Brain (organoid and tissue), 16 donors: ENCODE measurements at places on chromosomes 4 and X.

GRCh38 chrX:40106676-40107290, 9.0 kb upstream of the BCOR start:
- DNase-seq: no peak

DNA sequence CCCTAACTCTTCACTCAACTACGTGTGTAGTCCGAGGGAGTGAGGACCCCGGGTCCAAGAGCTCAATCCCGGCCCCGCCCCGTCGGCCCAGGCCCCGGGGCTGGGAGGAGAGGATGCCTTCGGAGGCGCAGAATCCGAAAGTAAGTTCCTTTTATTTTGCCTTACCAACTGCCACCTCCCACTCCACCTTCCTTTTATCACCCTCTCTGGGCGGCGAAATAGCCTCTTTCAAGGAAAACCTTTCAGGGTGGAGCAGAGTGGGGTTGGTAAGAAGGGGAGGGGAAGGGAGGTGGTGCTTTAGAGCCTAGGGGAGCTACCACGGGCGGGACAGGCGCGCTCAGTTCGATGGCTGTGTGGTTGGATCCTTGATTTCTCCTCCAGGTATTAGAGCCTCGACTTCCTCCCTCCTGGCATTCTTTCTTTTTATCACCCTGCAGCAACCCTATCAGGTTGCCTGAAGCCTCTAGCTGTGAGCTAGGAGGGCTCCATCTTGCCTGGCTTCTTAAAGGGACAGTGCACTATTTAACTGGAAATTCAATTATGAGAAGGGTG, 191.2 kb downstream of the RRAGB start:
- peak; percentile 65 for DNase-seq

GRCh38 chrX:46628460-46629371, 55.2 kb downstream of the CHST7 start:
- no peak for DNase-seq

DNA sequence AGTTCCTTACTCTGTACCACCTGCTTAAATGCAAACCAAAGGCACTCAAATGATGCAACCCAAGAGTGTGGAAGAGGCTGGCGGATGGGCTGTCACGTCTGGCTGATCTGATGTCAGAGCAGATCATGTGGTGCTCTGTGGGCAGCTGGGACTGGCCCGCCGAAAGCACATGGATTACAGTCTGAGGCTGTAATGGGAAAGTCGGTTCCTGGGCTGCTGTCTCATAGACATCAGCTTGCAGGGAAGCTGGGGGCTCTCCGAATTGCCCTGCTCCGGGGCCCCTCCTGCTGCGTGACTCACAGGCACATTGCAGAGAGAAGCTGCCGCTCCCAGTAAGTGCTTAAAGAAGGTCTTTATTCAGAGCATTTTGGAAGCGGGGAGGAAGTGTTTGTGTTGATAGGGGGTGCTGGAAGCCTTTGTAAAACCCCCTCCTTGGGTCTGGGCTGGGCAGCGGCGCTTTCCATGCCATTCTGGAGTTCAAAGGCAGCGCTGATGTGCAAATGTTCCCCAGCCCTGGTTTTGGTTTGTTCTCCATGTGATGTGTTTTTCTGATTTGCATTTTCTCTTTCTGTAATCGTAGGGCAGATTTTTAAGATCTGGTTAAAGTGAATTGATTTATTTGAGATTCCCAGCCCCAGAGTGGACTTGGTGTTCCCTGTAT, 181.1 kb downstream of the LARP7 start:
- peak; percentile 92 for DNase-seq

GRCh38 chr4:107317611-107318010, 281.5 kb upstream of the DKK2 start:
- no peak for DNase-seq

- no peak for DNase-seq
Measured at GRCh38 chr4:137640156-137640837, 108.0 kb upstream of the PCDH18 start.

GRCh38 chrX:31658360-31658759, 586.5 kb upstream of the FTHL17 start:
- peak; percentile 58 for DNase-seq

DNA sequence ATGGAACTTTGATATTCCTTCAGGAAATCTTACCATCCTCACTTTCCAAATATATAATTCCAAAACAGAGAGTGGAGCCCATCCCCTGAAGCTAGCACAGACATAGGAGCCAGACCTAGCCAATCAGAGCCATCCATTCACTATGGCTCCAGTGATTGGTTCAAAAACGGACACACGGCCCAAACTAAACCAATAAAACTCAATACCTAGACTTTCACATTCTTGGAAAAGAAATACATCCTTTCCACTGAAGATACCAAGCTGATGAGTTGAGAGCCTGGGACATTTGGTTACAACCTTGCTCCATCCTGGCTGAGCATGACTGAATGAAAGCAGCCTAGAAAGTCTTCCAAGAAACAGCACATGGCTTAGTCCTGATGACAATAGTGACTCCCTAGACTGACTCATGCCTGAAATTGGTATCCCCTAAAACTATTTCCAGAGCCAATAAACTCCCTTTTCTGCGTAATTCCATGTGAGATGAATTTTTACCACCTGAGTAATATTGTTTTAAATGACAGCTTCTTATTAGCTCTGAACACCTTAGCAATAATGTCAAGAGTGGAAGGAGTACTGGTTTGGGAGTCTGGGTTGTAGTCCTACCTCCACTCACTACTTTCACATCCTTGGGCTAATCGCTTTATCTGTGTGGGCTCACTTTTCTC, 189.6 kb upstream of the LNX1 start:
- DNase-seq: no peak

GRCh38 chrX:119374736-119375135, 24.4 kb upstream of the SLC25A43 start:
- DNase-seq: no peak

DNA sequence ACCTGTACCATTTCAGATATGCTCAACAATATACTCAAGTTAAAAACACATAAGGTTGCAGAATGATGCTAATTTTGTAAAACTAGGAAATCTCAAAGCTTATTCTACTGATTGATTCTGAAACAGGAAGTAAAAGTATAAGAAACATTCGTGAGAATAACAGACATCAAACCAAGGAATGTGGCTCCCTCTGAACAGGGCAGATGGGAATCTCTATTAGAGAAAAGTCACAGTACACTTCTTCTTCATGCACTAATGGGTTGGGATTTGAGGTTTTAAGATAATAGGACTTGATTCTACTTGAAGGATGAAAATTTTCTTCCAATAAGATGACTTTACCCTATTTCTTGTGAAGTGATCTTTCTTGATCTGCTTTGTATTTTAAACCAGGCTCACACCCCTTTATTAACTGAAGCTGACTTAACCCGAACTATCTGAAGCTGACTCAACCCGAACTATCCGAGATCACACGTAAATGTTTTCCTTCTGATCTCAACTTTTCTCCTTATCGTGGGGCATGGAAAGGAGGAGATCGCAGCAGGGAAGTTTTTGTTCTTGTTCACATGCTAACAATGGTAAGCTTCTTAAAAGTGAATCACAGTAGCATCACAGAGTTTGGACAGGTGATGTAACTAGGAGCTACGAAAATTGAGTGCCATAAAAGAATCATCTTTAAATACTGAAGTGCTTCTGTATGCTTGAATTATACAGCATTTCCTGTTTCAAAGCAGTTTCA, 363.1 kb upstream of the ZFP42 start:
- no peak for DNase-seq

DNA sequence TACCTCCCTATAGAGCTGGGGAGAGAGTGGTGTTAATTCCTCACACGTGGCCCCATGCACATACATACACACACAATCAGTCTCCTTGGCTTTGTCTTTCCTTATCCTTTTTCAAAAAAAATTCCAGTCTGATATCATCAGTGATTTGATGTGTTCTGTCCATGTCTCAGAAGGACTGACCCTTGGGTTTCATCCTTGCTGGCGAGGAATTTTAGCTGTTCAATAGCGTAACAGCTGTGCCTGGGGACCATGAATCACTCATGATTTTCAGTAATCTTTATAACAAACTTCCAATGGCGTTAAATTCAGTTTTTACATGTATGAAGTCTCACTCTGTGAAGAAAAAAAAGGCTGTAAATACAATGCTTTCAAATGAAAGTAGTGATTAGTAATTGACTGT, 204.6 kb downstream of the RBMX2 start:
- DNase-seq: no peak

- no peak for DNase-seq
Measured at GRCh38 chr4:95156452-95156765, 392.4 kb downstream of the UNC5C start.

DNA sequence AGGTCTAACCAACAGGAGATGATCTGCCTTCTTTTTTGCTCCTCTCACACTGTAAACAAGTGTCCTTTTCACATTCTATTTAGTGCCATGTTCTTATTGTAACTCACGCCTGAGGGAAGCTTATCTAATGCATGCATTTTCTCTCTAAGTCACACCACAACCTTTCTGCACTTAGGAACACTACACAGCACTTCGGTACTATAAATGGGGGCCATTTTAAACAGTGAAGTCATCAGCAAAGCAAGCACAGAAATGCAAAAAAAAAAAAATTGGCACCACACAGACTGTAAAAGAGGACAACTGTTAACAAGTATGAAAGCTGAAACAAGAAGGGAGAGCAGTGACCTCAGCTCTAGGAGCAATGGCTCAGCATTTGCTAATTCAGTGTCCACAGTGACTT, 45.2 kb downstream of the PRSS12 start:
- DNase-seq: no peak

GRCh38 chr4:142815834-142816233, 30.3 kb downstream of the INPP4B start:
- DNase-seq: peak; percentile 12

- no peak for DNase-seq
Measured at GRCh38 chr4:11106190-11106589, 322.5 kb downstream of the HS3ST1 start.

DNA sequence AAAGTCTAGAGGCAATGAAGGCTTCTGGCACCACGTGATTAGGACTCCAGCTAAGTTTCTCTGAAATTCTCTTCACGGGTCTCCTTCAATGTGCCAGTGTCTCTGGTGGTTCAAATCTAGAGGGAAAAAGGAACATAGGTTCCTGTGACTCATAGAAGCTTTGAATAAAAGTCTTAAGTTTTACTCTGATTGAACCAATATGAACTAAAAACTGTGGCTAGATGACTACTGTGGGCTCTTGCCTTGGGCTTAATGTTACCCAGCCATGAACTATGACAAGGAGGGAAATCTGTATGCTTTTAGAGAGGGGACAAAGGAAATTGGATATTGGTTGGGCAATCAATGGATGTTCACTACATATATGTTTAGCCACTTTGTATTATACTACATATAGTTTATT, 49.9 kb upstream of the TEX13D start:
- DNase-seq: no peak

DNA sequence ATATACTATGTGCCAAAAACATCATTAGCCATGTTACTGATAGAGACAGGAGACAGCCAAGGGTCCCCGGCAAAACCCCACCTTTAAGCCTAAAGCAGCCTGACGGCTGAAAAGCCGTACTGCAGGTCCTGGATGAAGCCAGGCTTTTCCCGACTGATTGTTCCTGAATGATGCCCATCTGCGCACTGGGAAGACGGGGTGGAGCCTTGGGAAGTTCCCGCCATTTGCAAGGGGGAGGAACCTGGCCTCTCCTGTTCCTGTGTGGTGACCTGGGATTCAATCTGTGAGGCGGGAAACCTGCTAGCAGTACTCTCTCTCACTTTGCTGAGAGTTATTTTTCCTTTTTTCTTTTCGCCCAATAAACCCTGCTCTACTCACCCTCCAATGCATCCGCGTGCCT, 15.1 kb upstream of the CAMK2D start:
- no peak for DNase-seq

- no peak for DNase-seq
Measured at GRCh38 chr4:27218013-27218412, 357.4 kb downstream of the STIM2 start.

DNA sequence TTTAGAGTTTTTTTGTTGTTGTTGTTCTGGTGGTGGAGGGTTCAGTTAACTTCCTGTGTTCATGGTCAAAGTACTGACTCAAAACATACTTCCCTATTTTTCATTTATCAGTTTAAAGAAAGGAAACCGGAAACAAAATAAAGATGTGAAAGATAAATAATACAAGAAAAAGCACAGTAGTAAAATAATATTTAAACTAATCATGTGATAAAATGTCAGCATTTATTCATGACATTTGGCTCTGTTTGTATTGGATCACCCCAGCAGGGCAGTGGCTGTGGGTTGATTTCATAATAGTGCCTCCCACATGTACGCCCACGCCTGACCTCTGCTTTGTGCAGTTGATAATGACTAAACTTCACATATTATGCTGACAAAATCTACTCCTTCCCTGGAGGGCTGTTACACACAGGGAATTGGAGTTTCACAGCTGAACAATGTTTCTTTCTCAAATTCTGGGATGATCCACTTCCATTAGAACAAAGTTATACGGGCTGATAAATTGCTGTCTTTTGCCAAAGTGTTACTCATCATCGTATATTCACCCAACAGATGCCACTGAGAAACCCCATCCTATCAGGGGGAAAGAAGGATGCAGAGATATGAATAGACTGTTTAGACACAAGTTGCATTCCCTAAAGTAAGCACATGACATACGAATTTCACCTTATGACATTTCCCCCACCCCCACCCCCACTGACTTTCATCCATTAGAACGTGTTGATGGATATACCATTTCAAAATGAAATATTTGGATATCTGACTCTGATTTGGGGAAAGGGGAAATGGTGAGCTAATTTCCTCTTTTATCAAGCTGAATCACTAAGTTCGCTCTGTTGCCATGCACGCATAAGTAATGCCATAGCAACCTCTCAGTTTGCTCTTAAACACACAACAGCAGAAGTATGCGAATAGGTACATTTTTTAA, 48.3 kb downstream of the AMELX start:
- peak; percentile 17 for DNase-seq

DNA sequence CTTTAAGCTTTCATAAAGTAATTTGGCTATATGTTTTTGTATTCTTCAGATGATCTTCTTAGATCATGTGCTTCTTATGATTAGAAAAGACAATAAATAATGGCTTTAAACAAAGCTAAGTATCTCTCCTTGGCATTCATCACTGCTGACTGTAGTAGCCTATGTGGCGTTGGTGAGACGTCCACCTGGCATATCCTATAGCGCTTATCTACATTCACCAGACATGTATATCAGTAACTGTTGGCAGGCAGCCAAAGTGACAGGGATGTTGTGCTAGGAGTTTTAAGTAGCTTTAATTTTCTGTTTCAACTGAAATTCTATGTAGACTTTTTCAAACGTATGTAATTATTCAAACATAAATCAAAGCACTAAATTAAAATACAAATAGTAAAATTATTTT, 276.4 kb downstream of the IL15 start:
- peak; percentile 47 for DNase-seq
